Stimulated activated CD8-positive, alpha-beta memory T cell treated with anti-CD3 and anti-CD28 coated beads, Interleukin-7, amount 100 ng/mL, for 4 hours (primary cell): ENCODE measurements at places on chromosomes 4 and X.

GRCh38 chr4:8867624-8868320 is 3.9 kb downstream of the HMX1 start:
- no peak for DNase-seq

DNA sequence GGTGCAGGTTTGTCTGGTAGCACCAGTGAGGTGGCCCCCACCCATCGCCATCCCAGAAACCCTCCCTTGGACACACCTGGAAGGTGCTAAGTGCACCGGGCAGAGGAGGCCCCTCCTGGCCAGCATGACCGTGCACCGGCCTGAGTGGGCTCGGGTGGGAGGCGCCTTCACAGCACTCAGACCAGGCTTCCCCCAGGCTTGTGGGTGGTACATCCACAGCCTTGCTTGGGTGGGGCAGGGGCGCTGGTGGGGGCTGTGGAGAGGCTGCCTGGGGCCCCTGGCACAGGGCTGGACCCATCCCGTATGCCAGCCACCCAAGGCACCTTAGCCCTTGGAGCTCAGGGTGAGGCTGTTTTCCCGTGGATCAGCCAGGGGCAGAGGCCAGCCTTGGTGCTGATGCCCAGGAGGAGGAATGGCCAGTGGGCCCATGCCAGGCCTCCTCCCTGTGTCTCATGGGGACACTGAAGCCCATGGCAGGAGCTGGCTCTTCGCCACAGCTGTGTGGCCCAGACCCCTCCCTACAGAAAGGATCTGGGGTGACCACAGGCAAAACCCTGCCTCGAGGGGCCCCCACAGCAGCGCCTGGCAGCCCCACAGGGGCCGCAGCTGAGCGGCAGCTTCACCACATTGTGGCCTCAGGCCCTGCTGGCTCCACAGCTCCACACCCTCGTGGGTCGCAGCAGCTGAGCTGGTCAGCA is 21.4 kb downstream of the NKX1-1 start:
- DNase-seq: no peak

GRCh38 chr4:162849937-162850336 is 316.8 kb downstream of the NAF1 start:
- DNase-seq: no peak

GRCh38 chrX:8364369-8365141 is 100.1 kb upstream of the VCX3B start:
- no peak for DNase-seq

DNA sequence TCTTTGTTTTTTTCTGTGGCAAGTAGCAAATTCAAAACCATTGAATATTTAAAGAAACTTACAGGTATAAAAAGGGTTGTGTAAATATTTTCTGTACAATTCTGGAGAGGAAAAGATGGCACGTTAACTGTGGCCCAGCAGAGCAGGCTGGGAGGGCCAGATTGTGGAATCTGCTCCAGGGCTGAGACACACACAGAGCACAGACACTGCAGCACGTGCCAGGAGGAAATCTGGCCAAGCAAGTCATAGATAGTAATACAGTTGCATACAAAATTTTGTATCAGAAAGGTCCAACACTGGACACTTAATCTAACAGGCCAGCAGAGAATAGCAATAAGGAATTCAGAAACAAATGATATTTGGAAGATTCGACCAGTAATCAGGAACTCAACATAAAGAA is 763.7 kb downstream of the PDHA2 start:
- DNase-seq: no peak

DNA sequence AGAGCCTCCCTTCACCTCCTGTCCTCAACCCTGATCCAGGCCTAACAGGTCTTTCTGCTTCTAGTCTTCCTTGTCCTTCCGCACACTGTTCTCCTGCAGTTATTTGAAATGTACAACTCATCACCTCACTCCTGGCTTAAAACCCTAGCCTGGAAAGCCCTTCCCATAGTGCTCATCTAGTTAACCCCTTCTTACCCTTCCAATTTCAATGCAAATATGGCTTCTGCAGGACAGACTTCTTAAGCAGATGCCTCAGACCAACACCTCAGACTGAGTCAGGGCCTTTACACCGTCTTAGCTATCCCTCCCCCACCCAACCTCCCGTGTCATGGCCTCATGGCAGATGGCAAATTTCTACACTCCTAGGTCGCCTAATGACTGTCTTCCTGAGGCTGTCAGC is 130.4 kb downstream of the BCOR start:
- no peak for DNase-seq

GRCh38 chr4:122431351-122431750 is 25.2 kb downstream of the IL2 start:
- DNase-seq: no peak

DNA sequence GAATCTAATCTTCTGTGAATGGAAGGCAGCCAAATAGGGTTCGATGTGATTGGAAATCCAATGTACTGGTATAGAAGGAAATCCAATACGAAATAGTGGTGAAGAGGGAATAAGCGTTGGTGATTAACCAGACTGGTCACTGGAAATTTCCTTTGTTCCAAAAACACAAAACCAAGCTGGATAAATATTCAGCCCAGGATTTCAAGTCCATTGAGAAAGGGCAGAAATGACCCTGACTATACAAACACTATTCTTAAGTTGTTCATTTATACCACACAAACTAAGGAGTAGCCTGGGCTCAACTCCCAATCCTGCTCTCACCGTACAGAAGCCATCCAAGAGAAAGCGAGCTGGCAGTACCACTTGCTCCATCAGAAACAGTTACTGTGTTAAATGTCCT is 32.2 kb downstream of the PCDH19 start:
- no peak for DNase-seq

DNA sequence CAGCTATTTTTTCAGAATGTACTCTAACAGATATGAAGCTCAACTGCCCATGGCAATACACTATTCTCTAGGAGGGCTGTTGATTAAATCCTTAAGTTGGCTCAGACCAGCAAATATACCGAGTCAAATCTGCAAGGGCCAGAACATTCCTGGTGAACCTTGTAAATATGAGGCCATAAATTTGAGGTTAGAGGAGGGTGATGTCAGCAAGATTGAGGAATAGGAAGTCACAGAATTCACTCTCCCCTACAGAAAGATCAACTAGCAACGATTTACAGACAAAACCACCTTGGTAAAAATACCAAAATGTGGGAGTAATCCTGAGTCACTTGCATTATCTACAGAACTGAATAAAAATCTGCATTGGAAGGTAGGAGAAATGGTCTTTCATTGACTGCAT is 399.3 kb downstream of the GPM6A start:
- no peak for DNase-seq

DNA sequence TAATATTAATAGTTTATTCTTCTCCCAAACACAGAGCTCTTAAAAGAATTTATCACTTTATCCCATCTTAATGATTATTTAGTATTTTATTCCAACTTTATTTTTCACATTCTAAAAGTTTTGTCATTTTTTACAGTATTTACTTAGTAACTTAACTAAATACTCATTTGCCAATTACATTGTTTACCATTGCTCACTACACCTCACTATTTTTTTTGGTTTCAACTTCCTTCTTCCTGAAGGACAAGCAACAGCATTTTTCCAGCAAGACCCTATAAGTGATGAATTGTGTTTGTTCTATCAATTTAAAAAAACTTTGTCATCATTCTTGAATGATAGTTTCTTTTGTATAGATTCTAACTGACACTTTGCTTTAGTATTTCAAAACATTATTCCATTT is 19.4 kb upstream of the SRD5A3 start:
- DNase-seq: no peak

GRCh38 chr4:137531168-137531985 is 917 bp downstream of the PCDH18 start:
- DNase-seq: no peak

GRCh38 chrX:70042399-70043371 is 7.1 kb downstream of the AWAT2 start:
- DNase-seq: no peak

- DNase-seq: no peak
Observed at GRCh38 chrX:102745857-102746584, 25.5 kb downstream of the GPRASP3 start.

GRCh38 chr4:153220682-153221395 is 16.6 kb downstream of the TRIM2 start:
- no peak for DNase-seq
